ENCODE measurements at places on chromosomes 2 and 18. TPM values are rescaled to one million over a fixed set of nuclear protein-coding genes. Genes with fewer than 3 reads are reported as not detected.

Gene CYP1B1
- polyA plus RNA-seq: 0.06 TPM

Gene CHRND
- 0.05 TPM for polyA plus RNA-seq

Gene CAPG
- 13.0 TPM for polyA plus RNA-seq

DNA sequence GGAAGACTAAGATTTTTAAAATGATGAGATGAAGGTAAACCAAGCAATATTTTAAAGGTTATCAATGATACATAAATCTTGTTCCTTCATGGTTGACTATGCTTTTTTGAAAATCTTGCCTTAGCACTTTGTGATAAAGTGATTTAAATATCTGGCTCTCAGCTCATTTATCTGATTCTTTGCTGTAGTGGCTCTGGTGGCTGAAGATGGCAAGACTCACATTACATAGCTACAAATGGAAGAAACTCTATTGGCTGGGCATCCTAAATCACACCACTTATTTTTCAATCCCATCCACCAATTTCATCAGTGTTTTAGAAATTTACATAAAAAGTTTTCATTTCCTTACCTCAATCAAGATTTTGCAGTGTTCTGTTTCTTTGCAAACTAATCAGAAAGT is 16.6 kb upstream of the APCDD1 start:
- DNase-seq: no peak

- DNase-seq: no peak
These were observed 163.8 kb upstream of the STK17B start for GRCh38 chr2:196335221-196335634.

GRCh38 chr2:30346471-30347169 is 100.4 kb upstream of the LCLAT1 start:
- DNase-seq: peak; percentile 40

DNA sequence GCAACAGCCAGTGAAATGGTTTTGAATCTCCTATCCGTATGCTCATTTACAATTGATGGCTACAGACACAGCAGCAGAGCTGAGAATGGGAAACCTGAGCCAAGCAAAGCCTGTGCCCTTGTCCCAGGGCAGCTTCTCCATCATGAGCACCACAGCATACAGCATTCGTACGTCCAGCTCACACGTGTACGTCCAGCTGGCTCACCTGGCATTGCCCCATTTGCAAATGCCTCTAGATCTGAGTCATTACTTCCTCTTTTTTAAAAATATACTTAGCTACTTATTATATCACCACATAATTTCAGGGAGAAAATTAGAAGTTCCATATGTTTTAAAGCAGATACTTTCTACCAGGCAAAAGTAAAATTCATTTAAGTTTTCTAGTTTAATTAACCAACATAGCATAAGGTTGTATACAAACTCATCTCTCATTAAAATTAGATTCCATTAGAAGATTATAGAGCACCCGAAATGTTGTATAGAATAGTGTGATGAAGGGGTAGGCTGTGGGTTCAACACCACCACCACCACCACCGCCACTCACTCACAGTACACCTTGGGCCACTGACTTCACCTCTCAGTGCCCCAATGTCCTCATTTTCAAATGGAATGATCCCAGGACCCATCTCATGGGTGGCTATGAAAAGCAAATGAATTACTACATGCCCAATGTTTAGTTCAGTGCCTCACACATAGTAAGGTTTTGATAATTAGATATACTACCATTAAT is 31.4 kb upstream of the TMEM177 start:
- peak; percentile 71 for DNase-seq

Gene SAG
- not detected for polyA plus RNA-seq

Gene RESP18
- not detected for polyA plus RNA-seq

GRCh38 chr2:1781291-1782080 is 37.2 kb upstream of the PXDN start:
- no peak for DNase-seq

DNA sequence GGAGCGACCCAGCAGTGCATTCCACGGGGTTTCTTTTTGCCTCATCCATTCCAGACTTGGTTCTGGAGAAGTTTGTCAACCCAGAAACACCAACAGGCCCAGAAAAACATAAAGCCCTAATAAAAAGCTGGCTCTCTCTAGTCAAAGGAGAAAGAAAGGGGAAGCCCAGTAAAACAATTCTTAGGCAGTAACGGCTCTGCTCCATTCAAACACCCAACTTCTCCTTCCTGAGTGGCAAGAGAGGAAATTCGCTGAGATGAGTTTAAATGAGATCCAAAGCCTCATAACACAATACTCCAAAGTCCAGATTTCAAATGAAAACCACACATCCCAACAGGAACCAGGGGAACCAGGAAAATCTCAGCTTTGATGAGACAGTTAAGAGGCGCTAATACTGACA is 179.9 kb downstream of the RPIA start:
- DNase-seq: no peak

GRCh38 chr18:59905686-59906091 is 5.9 kb downstream of the PMAIP1 start:
- DNase-seq: no peak

GRCh38 chr2:160140471-160140870 is 59.6 kb downstream of the ITGB6 start:
- DNase-seq: no peak

DNA sequence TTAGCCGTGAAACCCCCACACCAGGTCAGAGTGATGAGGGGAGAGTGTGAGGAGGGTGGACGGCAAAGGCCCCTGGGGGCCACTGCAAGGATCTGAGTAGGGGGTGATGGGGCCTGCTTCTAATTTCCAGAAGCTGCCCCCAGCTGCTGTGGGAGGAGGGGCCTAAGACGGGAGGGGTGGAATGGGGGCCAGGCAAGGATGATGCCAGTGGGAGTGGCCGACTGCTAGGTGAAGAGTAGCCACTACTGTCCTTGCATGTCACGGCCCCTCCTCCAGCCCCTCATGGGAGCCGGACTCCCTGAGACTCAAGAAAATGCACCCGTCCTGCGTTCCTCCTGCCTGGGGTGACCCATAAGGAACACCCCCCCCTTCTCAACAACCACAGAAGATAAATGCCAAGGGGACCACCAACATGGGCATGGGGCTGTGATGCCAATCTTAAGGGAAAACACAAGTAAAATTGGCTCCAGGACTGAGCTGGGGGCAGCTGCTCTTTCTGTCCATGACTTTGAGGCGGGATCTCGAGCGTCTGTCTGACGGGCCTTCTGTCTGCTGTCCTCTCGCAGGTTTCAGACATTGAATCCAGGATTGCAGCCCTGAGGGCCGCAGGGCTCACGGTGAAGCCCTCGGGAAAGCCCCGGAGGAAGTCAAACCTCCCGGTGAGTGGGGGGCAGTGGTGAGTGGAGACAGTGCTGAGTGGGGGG is 24.2 kb upstream of the PRLH start:
- DNase-seq: no peak

- DNase-seq: peak; percentile 59
These were observed at the start of gene WDSUB1 for GRCh38 chr2:159285929-159286708. WDSUB1 (minus strand) TSS chr2:159286703; CDS start chr2:159283069, 3,634 bp downstream.

DNA sequence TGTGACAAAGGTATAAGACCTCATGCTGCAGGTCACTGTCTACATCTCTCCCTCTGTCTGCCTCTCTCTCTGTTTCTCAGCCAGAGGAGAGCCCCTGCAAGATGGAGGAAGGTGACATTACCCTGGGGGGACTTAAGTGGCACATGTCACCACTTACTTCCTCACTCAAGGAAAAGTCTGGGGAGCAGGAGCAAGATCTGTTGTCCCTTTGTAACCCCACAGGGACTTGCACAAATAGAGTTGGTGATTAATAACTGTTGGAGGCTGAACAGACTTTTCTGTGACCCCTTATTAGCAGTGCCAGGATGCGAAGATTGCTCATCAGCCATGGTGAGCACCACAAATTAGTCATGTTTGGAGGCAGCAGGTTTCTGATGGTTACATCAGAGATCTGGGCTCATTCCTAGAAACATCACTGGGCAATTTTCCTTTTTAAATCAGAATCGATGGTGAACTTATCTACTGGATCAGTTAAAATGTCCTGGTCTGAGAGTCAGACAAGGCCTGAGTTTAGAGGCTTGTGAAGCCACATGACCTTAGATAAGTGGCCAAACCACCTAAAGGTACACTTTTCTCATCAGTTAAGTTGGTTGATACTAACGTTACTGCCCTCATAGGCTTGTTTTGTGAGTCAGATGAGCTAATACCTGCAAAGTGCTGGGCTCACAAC is 81.2 kb upstream of the LTBP1 start:
- DNase-seq: peak; percentile 83

- no peak for DNase-seq
These were observed 182.0 kb downstream of the PRKCE start for GRCh38 chr2:45833301-45833967.

GRCh38 chr2:72718876-72719275 is 107.0 kb downstream of the EXOC6B start:
- no peak for DNase-seq

All from cardiac muscle cell (in vitro differentiated cells and primary cell).